Regular cardiac myocyte (primary cell): ENCODE measurements at places on chromosomes 4 and X. TPM values are rescaled to one million over a fixed set of nuclear protein-coding genes. Genes with fewer than 3 reads are reported as not detected.

ADRA2C gene
- total RNA-seq, result 0.85 and 1.9 TPM in 2 replicates

FAM53A gene
- total RNA-seq, result 0.58 and 4.5 TPM in 2 replicates

ANKRD17 gene
- total RNA-seq, result 48.3 and 54.4 TPM in 2 replicates

EGF gene
- 0.19 and 0.56 TPM in 2 replicates for total RNA-seq

GPC4 gene
- 0.38 and 0.85 TPM in 2 replicates for total RNA-seq

CXorf65 gene
- total RNA-seq, result not detected in 2 replicates

CYTL1 gene
- 0.19 TPM in 1 of 2 replicates, not detected in the other for total RNA-seq

FHIP1A gene
- total RNA-seq, result under 0.01 and 0.28 TPM in 2 replicates

ZNF711 gene
- total RNA-seq, result 0.28 and 0.38 TPM in 2 replicates

HSFX3 gene
- total RNA-seq, result not detected in 2 replicates

IBSP gene
- 0.19 and 0.56 TPM in 2 replicates for total RNA-seq

LGI2 gene
- total RNA-seq, result under 0.01 and 0.85 TPM in 2 replicates

DUSP21 gene
- not detected in 2 replicates for total RNA-seq

KLHL13 gene
- total RNA-seq, result 3.4 and 7.1 TPM in 2 replicates

ADH7 gene
- total RNA-seq, result not detected in 2 replicates

PROM1 gene
- total RNA-seq, result 0.38 and 0.85 TPM in 2 replicates

REPS2 gene
- 0.38 and 0.85 TPM in 2 replicates for total RNA-seq

UBL4A gene
- 42.4 and 51.3 TPM in 2 replicates for total RNA-seq

KLHL15 gene
- 8.5 and 10.2 TPM in 2 replicates for total RNA-seq

SYP gene
- 0.19 and 0.28 TPM in 2 replicates for total RNA-seq

KCND1 gene
- 0.56 and 0.58 TPM in 2 replicates for total RNA-seq

LANCL3 gene
- 0.28 and 0.38 TPM in 2 replicates for total RNA-seq

F11 gene
- not detected in 2 replicates for total RNA-seq

MEPE gene
- not detected in 2 replicates for total RNA-seq

TMPRSS11D gene
- total RNA-seq, result not detected in 2 replicates

HSD17B13 gene
- under 0.01 TPM in 1 of 2 replicates, not detected in the other for total RNA-seq

MAGEA1 gene
- not detected in 2 replicates for total RNA-seq

TMPRSS11F gene
- total RNA-seq, result not detected in 2 replicates

STARD8 gene
- total RNA-seq, result 1.7 and 4.6 TPM in 2 replicates

RXFP1 gene
- 1.3 and 18.6 TPM in 2 replicates for total RNA-seq

BEX3 gene
- 284 and 308 TPM in 2 replicates for total RNA-seq

DOK7 gene
- under 0.01 TPM in 2 replicates for total RNA-seq

BRS3 gene
- total RNA-seq, result not detected in 2 replicates

DUX4 gene
- not detected in 2 replicates for total RNA-seq

HOPX gene
- 0.19 and 2.8 TPM in 2 replicates for total RNA-seq
